Metanephros (tissue), 2 donors: ENCODE measurements at places on chromosomes 16 and 17. TPM values are rescaled to one million over a fixed set of nuclear protein-coding genes. Genes with fewer than 3 reads are reported as not detected.

CLEC19A gene
- total RNA-seq, result 0.18 TPM

CCR7 gene
- total RNA-seq, result 0.76 TPM

AATK gene
- total RNA-seq, result 3.2 TPM

CEP295NL gene
- 8.1 TPM for total RNA-seq

P2RX5 gene
- total RNA-seq, result 5.4 TPM

BRD7 gene
- 33.3 TPM for total RNA-seq

G6PC3 gene
- 47.4 TPM for total RNA-seq
